Astrocyte of the spinal cord (primary cell): ENCODE measurements at places on chromosomes 2 and 18.

DNA sequence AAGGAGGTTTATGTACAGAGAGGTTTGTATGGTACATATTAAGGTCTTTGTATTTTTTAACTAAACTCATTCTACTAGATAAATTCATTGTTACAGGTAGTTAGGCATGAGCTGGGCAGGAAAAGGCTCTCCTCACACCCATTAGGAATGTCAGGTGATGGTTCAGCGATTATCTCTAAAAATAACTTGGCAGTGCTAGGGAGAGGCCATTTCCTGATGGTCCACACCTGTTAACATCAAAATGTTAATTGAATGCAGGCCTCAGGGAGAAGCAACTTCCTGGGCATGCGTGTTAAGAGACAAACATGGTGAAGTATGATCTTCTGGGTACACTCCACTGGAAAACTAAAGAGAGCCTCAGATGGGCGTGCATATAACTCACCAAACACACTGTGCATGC, 73.6 kb downstream of the ARL6IP6 start:
- DNase-seq = no peak

- no peak for DNase-seq
Observed at GRCh38 chr18:49875783-49876182, 62.5 kb upstream of the ACAA2 start.

DNA sequence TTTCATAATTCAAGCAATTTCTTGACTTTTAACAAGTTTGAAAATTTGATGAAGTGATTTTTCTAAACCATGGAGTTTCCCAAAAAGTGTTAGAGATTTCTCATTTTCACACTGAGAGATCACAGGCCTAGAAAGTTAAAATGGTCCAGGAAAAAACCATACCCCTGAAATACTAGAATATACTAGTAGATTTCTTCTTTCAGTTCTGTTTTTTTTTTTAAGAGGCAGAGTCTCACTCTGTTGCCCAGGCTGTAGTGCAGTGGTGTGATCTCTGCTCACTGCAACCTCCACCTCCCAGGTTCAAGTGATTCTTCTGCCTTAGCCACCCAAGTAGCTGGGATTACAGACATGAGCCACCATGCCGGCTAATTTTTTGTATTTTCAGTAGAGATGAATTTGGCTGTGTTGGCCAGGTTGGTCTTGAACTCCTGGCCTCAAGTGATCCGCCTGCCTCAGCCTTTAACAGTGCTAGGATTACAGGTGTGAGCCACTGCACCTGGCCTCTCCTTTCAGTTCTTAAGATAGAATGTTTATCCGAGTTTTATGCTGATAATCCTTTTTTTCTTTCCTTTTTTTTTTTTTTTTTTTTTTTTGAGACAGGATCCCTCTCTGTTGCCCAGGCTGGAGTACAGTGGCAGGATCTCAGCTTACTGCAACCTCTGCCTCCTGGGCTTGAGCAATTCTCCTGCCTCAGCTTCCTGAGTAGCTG, 14.4 kb downstream of the MTHFD2 start:
- DNase-seq = no peak

GRCh38 chr18:712401-713134, at the start of gene ENOSF1:
ENOSF1 (minus strand) TSS chr18:712630; CDS start chr18:712587, 43 bp downstream.
- DNase-seq = peak; percentile 79
